Peyer's patch (tissue), 4 donors: ENCODE measurements at places on chromosomes 7 and 10. TPM values are rescaled to one million over a fixed set of nuclear protein-coding genes. Genes with fewer than 3 reads are reported as not detected.

- no peak for DNase-seq
Measured at GRCh38 chr7:44244282-44244681, 43.5 kb downstream of the YKT6 start.

DNA sequence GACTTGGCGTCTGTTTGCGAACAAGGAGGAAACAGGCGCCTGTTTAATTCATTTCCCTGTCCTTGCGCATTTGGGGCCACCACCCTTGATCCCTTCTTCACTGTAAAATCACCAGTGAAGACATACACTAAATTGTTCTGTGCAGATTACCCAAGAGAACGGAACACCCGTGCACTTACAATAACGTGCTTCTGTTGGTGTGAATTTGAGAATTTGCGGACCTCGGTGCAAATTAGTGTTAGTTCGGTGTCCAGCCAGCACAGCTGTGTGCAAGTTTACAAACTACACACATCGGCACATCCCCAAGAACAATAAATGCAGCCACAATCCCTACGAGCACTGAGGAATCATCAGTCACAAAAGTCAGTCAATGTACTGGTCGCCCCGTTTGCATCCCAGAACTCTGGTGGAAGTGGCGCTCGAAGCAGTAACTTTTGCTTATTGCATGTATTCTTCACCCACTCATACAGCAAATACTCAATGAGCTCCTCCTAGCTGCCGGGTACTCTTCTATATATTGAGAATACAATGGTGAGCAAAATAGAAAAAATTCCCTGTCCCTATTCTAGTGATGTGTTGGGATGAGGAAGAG lies 786 bp upstream of the CNOT4 start:
- no peak for DNase-seq

- no peak for DNase-seq
Measured at GRCh38 chr7:59079-60016, 133.0 kb upstream of the FAM20C start.

GRCh38 chr7:48781752-48782151 lies 142.6 kb upstream of the CDC14C start:
- no peak for DNase-seq

- no peak for DNase-seq
Measured at GRCh38 chr7:52088008-52088901, 771.6 kb upstream of the COBL start.

GRCh38 chr7:2044883-2045471 lies 187.8 kb downstream of the MAD1L1 start:
- DNase-seq, result peak; percentile 28

DNA sequence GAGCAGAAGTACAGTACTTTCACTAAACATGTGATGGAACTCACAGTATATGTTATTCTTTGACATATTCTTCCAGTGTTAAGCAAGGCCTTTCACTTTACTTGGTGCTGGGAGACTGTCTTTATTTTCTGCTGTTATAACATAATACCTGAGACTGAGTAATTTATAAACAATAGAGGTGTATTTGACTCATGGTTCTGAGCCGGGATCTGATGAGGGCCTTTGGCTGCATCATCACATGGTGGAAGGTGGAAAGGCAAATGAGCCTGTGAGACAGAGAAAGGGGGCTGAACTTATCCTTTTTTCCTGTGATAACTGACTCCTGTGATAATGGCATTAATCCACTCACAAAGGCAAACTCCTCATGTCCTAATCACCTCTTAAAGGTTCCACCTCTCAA lies 1.4 kb downstream of the SUPV3L1 start:
- no peak for DNase-seq

DNA sequence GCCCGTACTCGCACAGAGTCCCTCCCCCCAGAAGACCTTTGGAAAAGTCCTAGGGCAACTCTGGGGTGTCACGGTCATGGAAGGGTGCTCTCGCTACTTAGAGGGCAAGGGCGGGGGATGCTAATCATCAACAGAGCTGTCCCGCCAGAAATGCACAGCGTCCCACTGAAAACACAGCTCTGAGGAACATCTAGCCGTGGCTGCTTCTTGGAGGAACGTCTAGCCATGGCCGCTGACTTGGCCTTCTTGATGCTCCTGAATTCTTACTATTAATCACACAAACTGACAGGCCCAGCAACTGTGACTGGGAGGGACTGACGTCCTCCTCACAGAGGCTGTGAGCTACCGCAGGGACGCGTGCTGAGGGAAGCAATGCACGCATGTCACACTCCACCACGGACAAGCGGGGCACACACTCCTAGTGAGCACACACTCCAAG lies 1.7 kb downstream of the TUBGCP2 start:
- DNase-seq, result no peak

DNA sequence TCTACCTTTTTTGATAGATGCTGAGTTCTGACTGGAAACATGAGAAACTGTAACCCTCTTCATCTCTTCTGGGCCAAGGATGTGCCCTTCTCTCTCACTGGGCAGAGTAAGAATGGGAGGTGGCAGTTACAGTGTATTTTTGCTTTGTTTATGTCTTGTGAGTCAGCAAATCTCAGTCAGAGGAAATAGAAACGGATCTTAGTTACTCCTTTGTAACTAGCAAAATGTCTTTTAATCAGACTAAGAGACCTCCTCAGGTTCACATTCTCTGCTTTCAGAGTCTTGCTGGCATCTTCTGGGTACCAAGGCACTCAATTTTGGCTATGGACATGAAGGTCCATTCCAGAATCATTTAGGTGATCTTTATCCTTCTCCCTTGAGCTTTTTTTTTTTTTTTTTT lies 70.9 kb downstream of the HHEX start:
- DNase-seq, result no peak

- no peak for DNase-seq
Measured at GRCh38 chr7:149325248-149325647, 63.3 kb downstream of the ZNF783 start.

- DNase-seq, result no peak
Measured at GRCh38 chr10:62726638-62727037, 77.9 kb upstream of the ADO start.

GRCh38 chr7:111852081-111852480 lies 289.8 kb upstream of the IMMP2L start:
- DNase-seq, result no peak

DNA sequence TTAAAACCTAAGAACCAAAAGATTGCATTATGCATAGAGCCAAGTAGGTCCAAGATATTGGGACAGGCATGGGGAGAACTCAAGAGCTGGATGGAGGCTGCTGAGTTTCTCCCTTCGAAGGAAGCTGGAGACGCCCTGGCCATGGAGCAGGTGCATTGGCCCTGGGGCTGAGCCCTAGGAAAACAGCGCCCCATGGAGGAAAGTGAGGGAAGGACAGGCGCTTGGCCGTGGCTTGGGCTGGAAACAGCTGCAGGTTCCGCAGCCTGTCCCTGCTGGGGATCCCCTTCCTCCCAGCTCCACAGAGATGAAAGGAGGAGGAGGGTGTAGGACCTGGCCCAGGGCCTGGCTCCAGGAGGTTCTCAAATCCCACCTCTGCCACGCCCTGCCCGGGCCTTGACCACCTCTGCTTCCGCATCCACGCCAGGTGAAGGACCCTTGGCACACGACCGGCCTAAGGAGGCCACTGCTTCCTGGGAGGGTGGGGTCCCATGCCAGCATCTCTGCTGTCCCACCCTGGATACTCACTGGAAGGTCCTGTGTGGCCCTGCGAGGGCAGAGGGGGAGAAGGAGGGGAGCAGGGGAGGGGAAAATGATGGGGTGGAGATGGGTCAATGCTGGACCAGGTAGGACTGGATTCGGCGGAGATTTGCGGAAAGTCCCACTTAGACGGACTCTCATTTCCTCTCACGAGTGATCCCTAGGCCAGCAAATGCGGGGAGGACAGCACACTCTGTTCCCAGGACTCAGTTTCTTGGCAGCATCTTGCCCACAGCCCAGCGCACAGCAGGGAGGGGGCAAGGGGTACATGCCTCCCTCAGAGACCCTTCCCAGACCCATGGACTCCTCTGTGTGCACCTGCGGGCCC lies 258.6 kb upstream of the TCERG1L start:
- peak; percentile 28 for DNase-seq

GRCh38 chr10:22651276-22651980 lies 63.0 kb downstream of the PIP4K2A start:
- DNase-seq, result peak; percentile 75

DNA sequence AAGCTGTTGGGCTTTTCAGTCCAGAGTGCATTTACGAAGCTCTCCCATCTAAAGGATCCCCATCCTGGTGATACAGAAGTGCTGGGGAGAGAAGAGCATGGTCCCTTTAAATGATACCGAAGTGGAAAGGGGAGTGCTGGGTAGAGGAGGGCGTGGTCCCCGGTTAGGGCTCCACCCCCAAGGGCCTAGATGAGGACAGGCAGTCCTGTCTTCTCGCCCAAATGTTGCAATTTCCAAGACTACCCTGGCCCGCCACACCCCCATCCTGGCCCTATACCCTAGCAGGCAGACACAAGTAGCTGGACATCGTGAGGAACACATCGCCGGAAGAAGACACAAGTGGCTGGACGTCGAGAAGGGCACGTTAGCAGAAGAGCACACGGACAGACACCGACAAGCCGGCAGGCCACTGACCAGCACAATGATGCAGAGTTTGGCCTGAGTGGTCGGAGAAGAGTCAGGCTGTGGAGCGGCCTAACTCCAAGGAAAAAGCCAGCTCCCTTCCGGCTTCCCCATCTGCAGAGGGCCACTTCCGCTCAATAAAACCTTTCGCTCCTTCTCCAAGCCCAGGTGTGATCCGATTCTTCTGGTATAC lies 439.5 kb upstream of the NRP1 start:
- DNase-seq, result no peak

DNA sequence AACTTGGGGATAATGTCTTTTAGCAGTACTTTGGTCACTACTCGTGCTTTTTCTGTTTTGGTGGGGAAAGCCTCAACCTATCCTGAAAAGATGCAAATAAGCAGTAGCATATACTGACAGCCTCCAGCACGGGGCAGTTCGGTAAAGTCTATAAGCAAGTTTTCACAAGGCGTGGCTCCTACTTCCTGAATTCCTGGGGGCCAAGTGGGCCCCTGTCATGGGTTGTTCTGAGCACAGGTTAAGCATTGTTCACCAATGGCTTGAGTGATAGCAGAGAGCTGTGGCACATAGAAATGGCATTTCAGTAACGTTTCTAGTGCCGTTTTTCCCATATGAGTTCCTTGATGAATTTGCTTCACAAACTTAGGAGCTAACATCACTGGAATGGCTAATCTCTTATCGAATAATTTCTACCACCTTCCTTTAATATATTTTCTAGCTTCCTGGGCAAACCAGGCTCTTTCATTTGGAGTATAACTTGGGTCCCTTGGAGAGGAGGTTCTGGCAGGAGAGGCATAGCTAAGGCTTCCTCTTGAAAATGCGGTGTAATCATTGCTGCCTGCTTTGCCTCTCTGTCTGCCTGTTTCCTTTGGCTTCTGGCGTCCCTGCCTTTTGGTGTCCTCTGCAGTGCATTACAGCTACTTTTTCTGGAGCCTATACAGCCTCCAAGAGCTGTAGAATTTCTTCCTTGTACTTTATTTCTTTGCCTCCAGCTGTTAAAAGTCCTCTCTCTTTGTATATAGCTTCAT lies 11.7 kb upstream of the ZNF239 start:
- DNase-seq, result no peak

GRCh38 chr10:77430530-77430929 lies 207.1 kb downstream of the KCNMA1 start:
- DNase-seq, result no peak

- no peak for DNase-seq
Measured at GRCh38 chr10:4546500-4546899, 279.5 kb upstream of the AKR1E2 start.

- DNase-seq, result no peak
Measured at GRCh38 chr7:94590526-94591162, 65.3 kb downstream of the SGCE start.

DNA sequence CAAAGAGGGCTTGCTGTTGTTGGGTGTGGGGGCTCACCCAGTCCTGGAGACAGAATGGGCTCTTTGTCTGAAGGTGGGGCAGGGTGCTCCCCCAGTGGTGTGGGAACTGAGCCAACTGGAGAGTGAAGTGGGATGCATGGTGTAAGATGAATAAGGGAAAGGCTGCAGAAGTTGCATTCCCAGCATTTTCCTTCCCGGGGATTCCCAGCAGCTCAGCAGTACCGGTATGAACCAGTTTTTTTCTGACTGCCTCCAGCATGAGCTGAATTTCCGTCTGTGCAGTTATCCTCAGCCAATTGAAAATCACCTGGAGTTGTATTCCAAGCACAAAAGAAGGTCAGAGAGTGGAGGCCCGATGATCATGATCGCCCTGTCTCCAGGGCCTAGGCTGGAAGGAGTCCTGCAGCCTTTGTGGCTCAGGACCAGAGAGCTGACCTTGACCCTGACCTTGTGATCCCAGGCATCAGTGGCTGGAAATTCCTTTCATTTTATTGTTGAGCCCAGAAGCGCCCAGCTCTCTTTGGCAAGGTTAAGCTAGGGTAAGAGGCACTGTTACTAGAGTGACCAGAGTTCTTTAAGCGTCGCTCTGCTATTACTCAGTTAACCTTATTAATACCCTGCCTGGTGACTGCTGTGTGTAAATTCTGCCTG lies 33.4 kb downstream of the OGDH start:
- no peak for DNase-seq

- no peak for DNase-seq
Measured at GRCh38 chr10:79927111-79927828, 21.6 kb downstream of the SFTPD start.

- DNase-seq, result no peak
Measured at GRCh38 chr10:42999385-43000020, 77.4 kb upstream of the RET start.

GRCh38 chr10:75606203-75606779 lies 174.9 kb downstream of the LRMDA start:
- DNase-seq, result no peak

- DNase-seq, result no peak
Measured at GRCh38 chr10:124650263-124650662, 93.9 kb downstream of the FAM53B start.

GRCh38 chr7:148772297-148773089 lies 73.8 kb downstream of the CUL1 start:
- DNase-seq, result no peak

- no peak for DNase-seq
Measured at GRCh38 chr10:3640816-3641215, 144.2 kb downstream of the KLF6 start.

GRCh38 chr10:36780158-36780557 lies 345.2 kb upstream of the ANKRD30A start:
- DNase-seq, result no peak

DNA sequence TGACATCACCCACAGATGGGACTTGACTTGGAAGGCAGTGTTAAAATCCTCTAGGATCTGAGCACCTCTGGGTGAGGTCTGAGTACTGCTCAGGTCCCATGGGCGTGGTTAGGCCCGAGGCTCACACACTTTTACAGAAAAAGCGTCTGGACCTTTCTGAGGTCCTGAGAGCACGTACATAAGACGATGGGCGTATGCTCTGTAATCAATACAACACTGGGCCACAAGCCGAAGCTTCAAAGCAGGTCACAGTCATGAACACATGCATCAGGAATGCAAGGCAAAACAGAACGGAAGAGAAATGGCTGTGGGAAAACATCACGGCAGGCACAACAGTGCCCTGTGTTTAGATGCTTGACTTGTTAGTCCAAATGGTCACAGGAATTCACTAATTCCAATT lies 112.2 kb downstream of the LARP4B start:
- DNase-seq, result no peak

FAM170B gene
- not detected for total RNA-seq

MACC1 gene
- 69.0 TPM for total RNA-seq

BAIAP2L1 gene
- total RNA-seq, result 46.4 TPM

KIAA1217 gene
- total RNA-seq, result 108 TPM

ZNF3 gene
- total RNA-seq, result 60.8 TPM

GNG11 gene
- 5.6 TPM for total RNA-seq

GNA12 gene
- total RNA-seq, result 68.5 TPM

CCT6A gene
- 150 TPM for total RNA-seq
